ENCODE measurements at places on chromosomes 13 and 19.

GRCh38 chr19:19550485-19550929 lies 12.4 kb downstream of the CILP2 start:
- no peak for DNase-seq

GRCh38 chr19:45385392-45386221 lies 15.2 kb upstream of the ERCC2 start:
- no peak for DNase-seq

GRCh38 chr13:24181991-24182702 lies 21.6 kb downstream of the SPATA13 start:
- no peak for DNase-seq

DNA sequence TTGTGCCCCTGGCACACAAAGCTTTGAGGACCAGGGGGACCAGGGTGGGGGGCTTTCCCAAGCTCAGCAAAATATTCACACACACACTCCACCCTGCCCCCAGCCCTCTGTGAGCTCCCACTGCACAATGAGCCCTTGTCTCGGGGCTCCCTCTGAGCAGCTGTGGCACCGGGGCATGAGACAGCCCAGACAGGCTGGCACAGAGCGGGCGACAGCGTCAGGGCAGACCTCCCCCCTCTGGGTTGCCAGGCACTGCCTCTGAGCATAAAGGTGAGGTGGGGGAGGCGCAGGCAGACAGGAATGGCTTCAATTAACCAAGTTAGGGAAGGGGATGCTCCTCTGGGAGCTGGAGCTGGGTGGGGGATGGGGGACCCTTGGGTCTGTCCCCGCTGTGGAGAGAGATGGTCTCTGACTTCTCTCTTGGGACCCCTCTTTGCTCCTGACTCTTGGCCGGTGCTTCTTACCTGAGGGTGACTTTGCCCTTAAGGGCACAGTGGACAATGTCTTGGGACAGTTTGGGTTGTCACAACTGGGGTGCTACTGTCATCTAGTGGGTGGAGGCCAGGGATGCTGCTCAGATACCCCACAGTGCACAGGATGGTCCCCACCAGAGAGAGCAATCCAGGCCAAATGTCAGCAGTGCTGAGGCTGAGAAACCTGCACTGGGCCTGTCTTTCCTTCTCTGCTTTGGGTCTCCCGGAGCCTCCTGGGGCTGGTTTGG lies 30.3 kb downstream of the LYL1 start:
- DNase-seq, result no peak

- DNase-seq, result no peak
Observed at GRCh38 chr19:34818270-34818669, 45.3 kb upstream of the ZNF599 start.

DNA sequence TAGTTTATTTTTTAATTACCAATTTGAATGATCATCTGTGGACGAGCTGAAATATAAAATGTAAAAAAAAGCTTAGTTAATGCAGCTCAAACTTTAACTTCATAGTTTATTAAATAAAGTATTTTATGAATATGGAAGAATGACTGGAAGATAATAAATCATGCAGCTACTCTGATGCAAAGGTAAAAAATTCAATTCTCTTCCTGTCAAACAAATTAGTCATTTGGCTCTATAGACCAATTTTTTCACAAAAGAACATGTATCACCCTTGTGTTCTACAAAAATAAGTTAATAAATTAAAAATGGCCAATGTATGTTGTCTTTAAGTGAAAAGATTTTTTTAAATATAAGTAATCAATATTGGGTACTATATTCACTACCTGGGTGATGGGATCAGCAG lies 26.2 kb downstream of the EXOSC8 start:
- no peak for DNase-seq

GRCh38 chr13:68066879-68067513 lies 836.9 kb upstream of the PCDH9 start:
- DNase-seq, result no peak
